ENCODE measurements at places on chromosomes 3 and 15. TPM values are rescaled to one million over a fixed set of nuclear protein-coding genes. Genes with fewer than 3 reads are reported as not detected.
A peak's percentile ranks its signal among the peaks of the same experiment; 100 is the strongest.

- H3K27ac ChIP-seq = no peak overlapping the region
- no peaks in the 10 kb centered on the region for H3K27me3 ChIP-seq
- DNase-seq = peak; percentile 38
- no peak overlapping the region for H3K4me3 ChIP-seq
- H3K36me3 ChIP-seq = no peaks in the 10 kb centered on the region
Measured at GRCh38 chr15:70245932-70246622, 148.4 kb upstream of the TLE3 start.

DNA sequence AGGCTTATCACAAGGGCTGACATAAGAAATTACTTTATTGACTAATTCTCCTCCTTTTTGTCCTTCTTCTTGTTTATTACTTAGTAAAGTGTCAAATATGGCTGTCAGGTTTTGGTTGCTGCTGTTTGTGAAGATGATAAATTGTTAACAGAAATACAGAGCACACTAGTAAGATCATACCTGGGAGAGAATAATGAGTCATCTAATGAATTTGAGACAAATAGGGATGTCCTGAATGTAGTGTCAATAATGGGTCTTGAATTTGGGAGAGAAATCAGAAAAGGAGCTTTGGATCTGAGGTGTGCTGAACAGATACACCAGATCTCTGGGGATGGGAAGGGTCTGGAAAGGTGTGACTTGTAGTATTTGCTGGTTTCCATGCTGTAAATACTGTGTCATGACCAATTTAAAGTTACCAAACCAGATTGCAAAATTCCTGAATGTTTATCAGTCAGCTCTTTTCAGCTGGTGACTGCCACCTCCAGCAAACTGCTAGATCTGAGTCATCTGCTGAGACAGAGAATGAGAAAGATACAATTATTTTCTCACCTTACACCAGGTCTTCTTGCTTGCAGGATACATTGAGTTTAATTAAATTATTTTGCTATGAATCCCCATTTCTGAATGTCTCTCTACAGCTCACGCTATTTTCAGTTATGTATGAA lies 76.7 kb upstream of the SATB1 start:
- DNase-seq = no peak
- no peaks in the 10 kb centered on the region for H3K36me3 ChIP-seq
- no peaks in the 10 kb centered on the region for H3K27me3 ChIP-seq
- H3K27ac ChIP-seq = no peak overlapping the region
- H3K4me1 ChIP-seq = no peaks in the 10 kb centered on the region
- H3K4me3 ChIP-seq = no peak overlapping the region

- H3K36me3 ChIP-seq = no peaks in the 10 kb centered on the region
- H3K27ac ChIP-seq = peak overlapping the region; percentile 95
- no peak overlapping the region for H3K4me3 ChIP-seq
- DNase-seq = no peak
- no peaks in the 10 kb centered on the region for H3K27me3 ChIP-seq
- peaks cover 61% of the 10 kb centered on the region for H3K4me1 ChIP-seq
Measured at GRCh38 chr15:89098281-89098680, 10.0 kb downstream of the ABHD2 start.

GRCh38 chr3:100833483-100833882 lies 124.2 kb downstream of the TFG start:
- H3K36me3 ChIP-seq = no peaks in the 10 kb centered on the region
- no peaks in the 10 kb centered on the region for H3K4me1 ChIP-seq
- H3K27me3 ChIP-seq = no peaks in the 10 kb centered on the region

DNA sequence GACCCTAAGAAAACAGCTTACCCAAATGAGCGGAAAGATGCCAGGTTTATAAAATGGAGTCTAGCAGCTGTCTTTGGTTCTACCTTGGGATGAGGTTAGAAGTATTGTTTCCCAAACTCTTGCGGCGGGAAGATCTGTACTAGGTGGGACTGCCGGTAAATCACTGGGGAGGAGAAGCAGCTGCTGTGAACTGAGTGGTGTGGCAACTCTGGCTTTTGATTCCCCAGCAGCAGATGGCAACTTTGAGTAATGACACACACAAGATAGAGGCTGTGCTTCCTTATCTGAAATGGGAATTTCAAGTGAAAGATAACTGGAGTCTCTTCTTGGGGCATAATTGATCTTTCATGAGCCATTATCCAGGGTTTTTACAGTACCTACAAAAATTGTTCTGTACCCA lies 184.9 kb downstream of the ATG7 start:
- H3K27me3 ChIP-seq = no peaks in the 10 kb centered on the region
- no peaks in the 10 kb centered on the region for H3K36me3 ChIP-seq
- H3K27ac ChIP-seq = no peak overlapping the region
- no peak overlapping the region for H3K4me3 ChIP-seq
- H3K4me1 ChIP-seq = no peaks in the 10 kb centered on the region

DNA sequence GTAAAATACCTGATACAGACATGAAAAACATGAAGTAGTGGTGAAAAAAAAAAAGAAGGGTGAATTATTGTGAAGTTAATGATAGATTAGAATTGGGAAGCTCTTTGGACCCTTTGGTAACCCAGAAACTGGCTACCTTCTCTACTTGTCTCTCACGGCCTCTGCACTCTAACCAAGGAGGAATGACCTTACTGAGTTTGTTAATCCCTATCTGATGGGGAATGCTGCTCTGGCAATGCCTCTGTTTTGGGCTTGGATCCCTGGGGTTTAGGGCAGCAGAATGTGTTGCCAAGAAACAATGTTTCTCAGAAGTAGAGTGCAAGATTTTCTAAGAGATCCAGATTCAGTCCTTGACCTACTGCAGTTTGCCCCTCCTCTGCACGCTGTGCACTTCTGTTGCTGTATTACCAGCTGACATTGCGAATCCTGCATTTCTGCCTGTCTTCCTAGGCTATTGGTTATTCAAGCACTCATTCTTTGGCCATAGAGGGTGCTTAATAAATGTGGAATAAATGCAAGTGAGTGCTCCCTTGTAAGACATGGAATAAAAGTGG lies 49.2 kb upstream of the MAP3K13 start:
- no peak for DNase-seq
- H3K4me3 ChIP-seq = no peak overlapping the region
- no peak overlapping the region for H3K27ac ChIP-seq
- no peaks in the 10 kb centered on the region for H3K27me3 ChIP-seq
- peaks cover 8% of the 10 kb centered on the region for H3K4me1 ChIP-seq

- no peak for DNase-seq
- no peaks in the 10 kb centered on the region for H3K36me3 ChIP-seq
- H3K27me3 ChIP-seq = no peaks in the 10 kb centered on the region
- H3K4me3 ChIP-seq = no peak overlapping the region
Measured at GRCh38 chr3:171915275-171915674, 72.1 kb downstream of the TMEM212 start.

GRCh38 chr3:33071946-33072345 lies 25.0 kb downstream of the GLB1 start:
- DNase-seq = no peak
- no peak overlapping the region for H3K4me3 ChIP-seq
- H3K36me3 ChIP-seq = peaks cover 17% of the 10 kb centered on the region
- H3K4me1 ChIP-seq = no peaks in the 10 kb centered on the region
- H3K27ac ChIP-seq = no peak overlapping the region
- no peaks in the 10 kb centered on the region for H3K27me3 ChIP-seq

DNA sequence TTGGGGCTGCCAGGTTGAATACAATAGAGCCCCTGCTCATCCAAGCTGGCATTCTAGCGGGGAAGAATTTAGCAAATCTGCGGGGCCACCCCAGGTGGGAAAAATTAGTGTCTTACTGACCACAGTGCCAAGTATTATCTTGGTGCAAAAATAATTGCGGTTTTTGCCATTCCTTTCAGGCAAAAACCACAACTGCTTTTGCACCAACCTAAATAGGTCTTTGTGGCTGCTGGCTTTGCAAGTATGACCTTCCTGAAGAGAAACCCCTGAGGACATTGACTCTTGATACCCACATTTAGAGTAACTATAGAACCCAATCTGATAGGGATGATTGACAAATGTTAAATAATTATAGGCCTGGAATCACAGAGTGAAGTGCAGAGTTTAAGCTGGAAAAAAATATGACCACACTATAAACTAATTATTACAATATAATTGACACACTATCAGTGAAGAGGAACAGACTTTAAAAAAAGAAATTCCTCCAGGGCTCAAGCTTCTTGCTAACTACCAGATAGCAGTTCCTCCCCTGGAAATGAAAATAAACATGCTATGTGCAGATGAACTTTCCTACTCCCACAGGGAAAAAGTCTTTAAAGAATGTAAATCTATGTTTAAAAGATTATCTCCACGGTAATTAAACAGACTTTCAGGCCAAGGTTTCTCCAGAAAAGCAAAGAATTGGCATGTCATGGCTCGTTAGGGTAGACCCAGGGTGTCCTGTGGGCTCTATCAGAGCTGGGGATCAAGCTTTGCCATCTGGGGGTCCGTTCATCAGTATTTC lies 34.4 kb downstream of the CA12 start:
- H3K27me3 ChIP-seq = no peaks in the 10 kb centered on the region
- H3K36me3 ChIP-seq = no peaks in the 10 kb centered on the region
- H3K4me3 ChIP-seq = no peak overlapping the region
- H3K27ac ChIP-seq = no peak overlapping the region
- DNase-seq = no peak

- no peak overlapping the region for H3K27ac ChIP-seq
- no peaks in the 10 kb centered on the region for H3K4me1 ChIP-seq
- DNase-seq = no peak
- no peak overlapping the region for H3K4me3 ChIP-seq
Measured at GRCh38 chr15:48498828-48499227, 146.7 kb downstream of the FBN1 start.

GRCh38 chr3:123123716-123124616 lies 57.1 kb downstream of the PDIA5 start:
- no peaks in the 10 kb centered on the region for H3K27me3 ChIP-seq
- H3K4me1 ChIP-seq = no peaks in the 10 kb centered on the region

DNA sequence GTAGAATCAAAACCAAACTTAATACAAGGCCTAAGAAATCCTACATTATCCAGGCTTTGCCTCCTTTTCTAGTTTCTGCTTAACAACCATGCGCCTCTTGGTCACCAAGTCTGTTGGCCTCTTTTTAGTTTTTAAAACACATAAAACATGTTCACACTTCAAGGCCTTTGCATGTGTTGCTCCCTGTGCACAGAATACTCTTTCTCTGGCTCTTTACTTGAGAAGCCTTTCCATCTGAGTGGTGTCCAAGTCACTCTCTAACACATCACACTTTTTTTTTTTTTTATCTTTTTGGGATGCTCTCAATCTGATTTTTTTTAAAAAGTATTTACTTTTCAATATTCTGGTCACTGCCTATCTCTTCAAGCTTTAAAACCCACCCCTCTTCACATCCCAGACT lies 14.9 kb downstream of the GAP43 start:
- no peaks in the 10 kb centered on the region for H3K27me3 ChIP-seq
- DNase-seq = no peak
- H3K36me3 ChIP-seq = no peaks in the 10 kb centered on the region
- no peak overlapping the region for H3K4me3 ChIP-seq
- no peaks in the 10 kb centered on the region for H3K4me1 ChIP-seq

DNA sequence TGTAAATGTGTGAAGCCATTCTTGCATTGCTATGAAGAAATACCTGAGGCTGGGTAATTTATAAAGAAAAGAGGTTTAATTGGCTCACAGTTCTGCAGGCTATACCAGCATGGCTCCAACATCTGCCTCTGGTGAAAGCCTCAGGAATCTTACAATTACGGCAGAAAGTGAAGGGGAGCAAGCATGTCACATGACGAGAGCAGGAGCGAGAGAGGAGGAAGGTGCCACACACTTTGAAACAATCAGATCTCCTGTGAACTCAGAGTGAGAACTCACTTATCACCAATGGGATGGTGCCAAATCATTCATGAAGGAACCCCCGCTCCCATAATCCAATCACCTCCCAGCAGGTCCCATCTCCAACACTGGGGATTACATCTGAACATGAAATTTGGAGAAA lies 213.6 kb upstream of the TSC22D2 start:
- DNase-seq = no peak
- no peak overlapping the region for H3K4me3 ChIP-seq
- H3K27me3 ChIP-seq = no peaks in the 10 kb centered on the region
- no peak overlapping the region for H3K27ac ChIP-seq
- no peaks in the 10 kb centered on the region for H3K36me3 ChIP-seq

GRCh38 chr3:177338697-177339219 lies 141.5 kb upstream of the TBL1XR1 start:
- no peaks in the 10 kb centered on the region for H3K27me3 ChIP-seq
- peaks cover 43% of the 10 kb centered on the region for H3K4me1 ChIP-seq
- H3K4me3 ChIP-seq = no peak overlapping the region
- H3K27ac ChIP-seq = peak overlapping the region; percentile 77
- H3K36me3 ChIP-seq = no peaks in the 10 kb centered on the region

DNA sequence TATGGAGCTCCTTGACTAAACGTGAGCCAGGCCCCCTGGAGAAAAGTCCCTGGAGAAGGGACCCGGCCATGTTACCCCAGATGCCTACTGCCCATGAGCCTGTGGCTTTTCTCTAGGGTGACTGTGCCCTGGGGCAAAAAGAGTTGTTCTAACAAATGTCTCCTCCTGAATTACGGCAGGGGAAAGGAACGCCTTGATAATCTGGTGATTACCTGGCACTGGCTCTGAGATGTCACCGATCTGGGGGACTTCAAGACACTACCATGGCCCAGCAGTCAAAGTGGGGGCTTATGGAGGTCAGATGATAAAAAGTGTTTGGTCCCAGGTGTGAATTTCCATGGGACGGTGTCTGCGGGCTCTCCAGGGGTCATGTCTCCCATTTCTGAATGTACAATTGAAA lies 140.7 kb downstream of the KLF13 start:
- no peak for DNase-seq
- H3K36me3 ChIP-seq = no peaks in the 10 kb centered on the region
- peaks cover 18% of the 10 kb centered on the region for H3K4me1 ChIP-seq
- no peak overlapping the region for H3K4me3 ChIP-seq
- H3K27ac ChIP-seq = no peak overlapping the region
- no peaks in the 10 kb centered on the region for H3K27me3 ChIP-seq

DNA sequence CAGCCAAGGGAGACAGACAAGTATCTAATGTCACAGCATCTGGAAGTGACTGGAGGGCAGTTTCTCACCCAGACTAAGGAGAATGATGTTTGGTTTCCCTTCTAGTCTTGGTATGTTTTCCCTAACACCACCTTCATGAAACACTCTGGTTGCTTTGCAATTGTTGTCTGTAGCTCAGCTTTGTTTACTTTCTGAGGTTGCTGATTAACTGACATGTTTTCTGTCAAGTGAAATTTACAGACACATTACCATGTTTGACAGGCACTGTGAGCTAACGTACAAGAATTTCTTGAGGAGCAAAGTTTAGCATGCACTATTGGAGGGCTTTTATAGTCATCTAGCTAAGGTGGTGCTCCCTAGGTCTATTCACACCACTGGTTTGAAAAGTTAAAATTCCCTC lies 131.6 kb upstream of the NECTIN3 start:
- no peak for DNase-seq
- no peak overlapping the region for H3K27ac ChIP-seq
- no peak overlapping the region for H3K4me3 ChIP-seq
- no peaks in the 10 kb centered on the region for H3K4me1 ChIP-seq
- H3K36me3 ChIP-seq = no peaks in the 10 kb centered on the region

Gene NOX5
- not detected for total RNA-seq

Gene GCSAM
- total RNA-seq = 0.68 TPM

Gene SLC22A13
- total RNA-seq = 0.32 TPM

Gene UTS2B
- not detected for total RNA-seq

Gene SLC2A2
- not detected for total RNA-seq

Gene SACM1L
- 66.4 TPM for total RNA-seq

Gene CCDC33
- 0.16 TPM for total RNA-seq

Gene CASR
- 1.4 TPM for total RNA-seq

Data from transverse colon (tissue), 4 donors.